ENCODE measurements at places on chromosomes 1 and 21.

- DNase-seq = no peak
Measured at GRCh38 chr1:156655151-156655903, 13.4 kb downstream of the BCAN start.

DNA sequence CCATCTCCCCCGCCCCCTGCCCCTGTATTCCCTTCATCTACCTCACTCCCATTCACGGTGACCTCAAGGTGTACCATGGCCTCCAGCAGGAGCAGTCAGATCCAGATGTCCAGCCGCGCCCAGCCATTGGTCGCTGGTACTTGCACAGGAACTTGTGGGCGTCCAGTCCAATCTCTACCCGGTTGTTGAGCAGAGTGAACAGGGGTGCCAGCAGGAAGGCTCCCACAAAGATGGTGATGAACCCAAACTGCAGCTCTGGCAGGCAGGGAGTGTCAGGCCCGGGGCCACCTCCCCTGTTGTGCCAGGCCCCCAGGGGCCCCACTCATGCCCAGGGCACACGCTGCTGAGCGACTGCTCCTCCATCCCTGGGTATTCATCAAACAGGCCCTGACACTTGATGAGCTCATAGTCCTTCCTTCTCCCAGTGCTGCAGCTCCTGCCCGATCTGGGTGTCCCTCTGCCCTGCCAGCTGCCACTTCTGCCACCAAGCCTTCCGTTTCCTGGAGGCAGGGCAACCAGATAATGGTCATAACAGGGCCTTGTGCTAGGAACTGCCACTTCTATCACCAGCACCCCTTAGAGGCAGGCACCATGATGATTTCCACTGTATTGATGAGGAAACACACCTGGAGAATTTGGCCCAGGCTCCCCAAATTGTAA is 5.7 kb upstream of the ARHGEF19 start:
- DNase-seq = no peak

DNA sequence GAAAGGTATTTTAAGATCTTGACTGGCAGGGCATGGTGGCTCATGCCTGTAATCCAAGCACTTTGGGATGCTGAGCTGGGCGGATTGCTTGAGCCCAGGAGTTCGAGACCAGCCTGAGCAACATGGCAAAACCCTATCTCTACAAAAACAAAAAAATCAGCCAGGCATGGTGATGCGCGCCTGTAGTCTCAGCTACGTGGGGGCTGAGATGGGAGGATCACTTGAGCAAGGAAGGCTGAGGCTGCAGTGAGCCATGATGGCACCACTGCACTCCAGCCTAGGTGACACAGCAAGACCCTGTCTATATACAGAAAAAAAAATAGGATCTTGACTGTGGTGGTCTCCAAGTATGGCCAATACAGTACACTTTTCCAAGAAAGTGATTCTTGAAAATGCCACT is 16.0 kb downstream of the ARID1A start:
- no peak for DNase-seq

DNA sequence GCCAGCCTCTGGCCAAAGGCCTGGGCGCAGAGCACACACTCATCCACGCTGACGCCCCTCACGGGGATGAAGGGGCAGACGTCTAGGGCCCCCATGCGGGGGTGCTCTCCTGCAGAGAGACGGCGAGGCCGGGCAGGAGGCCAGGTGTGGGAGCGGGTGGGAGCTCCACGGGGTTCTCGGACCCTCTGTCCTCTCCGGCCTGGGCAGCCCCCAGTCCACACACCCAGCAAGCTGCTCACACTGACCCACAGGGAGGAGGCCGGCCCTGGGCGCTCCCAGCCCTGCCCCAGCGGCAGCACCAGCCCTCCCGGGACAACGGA is 2.5 kb downstream of the FTCD start:
- DNase-seq = no peak

- no peak for DNase-seq
Measured at GRCh38 chr1:29757866-29758780, 521.8 kb downstream of the PTPRU start.

GRCh38 chr1:208093754-208094719 is 150.1 kb downstream of the PLXNA2 start:
- peak; percentile 54 for DNase-seq

DNA sequence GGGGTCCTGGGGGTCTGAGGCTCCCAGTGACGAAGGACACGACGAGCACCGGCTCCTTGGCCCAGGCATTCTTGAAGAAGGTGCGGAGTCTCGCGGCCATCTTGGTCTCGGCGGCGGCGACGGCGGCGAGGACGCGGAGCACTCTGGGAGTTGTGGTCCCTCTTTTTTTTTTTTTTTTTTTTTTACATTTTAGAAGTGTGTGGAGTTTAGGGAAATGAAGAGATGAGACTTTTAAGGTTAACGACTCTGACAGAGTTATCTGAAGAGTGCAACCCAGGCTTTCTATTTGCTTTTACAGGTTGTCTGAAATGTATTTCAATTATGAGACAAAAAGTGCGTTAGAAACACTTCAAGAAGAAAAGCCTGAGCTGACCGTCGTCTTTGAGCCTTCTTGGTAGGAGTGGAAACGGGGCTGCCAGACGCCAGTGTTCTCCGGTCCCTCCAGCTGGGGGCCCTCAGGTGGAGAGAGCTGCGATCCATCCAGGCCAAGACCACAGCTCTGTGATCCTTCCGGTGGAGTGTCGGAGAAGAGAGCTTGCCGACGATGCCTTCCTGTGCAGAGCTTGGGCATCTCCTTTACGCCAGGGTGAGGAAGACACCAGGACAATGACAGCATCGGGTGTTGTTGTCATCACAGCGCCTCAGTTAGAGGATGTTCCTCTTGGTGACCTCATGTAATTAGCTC is 9.7 kb downstream of the OR2B11 start:
- DNase-seq = peak; percentile 62

DNA sequence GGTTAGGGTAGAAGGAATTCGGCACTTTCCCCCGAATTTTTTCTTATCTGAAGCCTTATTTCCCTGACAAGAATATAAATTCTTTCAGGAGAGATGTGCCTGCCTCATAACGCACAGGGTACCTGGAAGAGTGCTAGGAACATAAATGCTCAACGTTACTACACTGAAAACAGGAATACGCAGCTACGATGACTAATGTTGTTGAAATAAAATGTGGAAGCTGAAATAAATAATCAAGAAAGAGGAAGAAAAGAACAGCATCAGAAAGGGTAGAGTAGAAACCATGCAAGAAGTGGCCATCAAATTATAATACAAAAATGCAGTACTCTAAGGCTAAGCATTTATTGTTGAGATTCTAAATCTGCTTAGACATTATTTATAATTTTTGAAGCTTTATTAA is 33.9 kb downstream of the SLC66A1 start:
- DNase-seq = no peak

DNA sequence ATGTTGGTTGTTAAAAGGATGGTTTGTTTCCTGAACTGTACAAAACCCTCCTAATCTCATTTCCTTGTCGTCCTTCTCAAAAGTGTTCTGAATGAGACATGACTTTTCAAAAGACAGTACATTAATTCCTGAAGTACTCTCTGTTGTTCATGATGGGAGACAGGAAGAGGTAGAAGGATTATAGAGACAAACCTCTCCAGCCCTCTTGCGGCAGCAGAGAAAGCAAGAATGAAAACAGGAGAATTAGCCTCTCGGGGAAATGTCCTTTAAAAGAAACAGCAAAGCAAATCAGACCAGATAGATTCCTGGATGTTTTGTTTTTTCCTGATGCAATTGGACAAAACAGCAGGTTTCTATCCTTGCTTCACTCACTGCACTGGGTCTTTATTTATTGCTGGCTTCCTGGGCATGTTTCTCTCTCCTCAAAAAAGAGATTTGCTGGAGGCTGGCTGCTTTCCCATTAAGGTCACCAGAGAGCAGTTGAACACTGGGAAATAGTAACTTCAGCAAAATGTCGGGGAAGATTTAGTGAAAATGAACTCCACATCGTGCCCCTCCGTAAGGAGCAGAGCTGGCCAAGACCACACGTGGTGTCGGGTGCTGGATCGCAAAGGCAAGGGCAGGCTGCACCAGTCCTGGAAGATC is 145.8 kb upstream of the SYT6 start:
- no peak for DNase-seq

- DNase-seq = no peak
Measured at GRCh38 chr1:48107516-48107915, 110.3 kb upstream of the TRABD2B start.

DNA sequence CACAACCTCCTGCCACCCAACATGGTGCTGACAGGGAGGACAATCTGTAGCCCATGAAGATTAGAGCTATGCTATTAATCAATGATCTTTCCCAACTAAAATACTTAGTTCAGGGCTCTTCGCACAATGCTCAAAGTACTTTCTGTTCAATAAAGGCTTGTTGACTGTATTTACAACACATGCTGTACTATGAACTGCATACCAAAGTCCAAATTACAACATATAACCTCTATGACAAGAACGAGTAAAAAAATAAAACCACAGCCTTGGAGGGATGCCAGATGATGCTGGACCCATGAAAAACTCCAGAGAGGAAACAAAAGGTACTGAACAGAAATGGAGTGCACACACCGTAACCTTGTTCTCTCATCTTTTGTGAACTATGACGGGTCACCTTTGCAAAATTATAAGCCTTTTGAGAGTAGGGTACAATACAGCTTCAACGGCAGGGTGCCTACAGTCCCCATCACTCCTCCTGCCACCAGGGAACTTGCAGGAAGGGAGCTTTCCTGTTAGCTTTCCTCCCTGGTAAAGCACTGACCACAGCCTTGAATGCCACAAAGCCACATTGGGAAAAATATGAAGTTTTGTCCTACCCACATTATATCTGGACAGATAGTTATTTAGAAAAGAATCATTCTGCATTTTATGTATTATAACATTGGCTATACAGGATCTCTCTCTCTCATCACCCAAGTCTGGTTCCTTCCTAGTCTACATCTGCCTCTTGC is 175.6 kb downstream of the NRIP1 start:
- no peak for DNase-seq

DNA sequence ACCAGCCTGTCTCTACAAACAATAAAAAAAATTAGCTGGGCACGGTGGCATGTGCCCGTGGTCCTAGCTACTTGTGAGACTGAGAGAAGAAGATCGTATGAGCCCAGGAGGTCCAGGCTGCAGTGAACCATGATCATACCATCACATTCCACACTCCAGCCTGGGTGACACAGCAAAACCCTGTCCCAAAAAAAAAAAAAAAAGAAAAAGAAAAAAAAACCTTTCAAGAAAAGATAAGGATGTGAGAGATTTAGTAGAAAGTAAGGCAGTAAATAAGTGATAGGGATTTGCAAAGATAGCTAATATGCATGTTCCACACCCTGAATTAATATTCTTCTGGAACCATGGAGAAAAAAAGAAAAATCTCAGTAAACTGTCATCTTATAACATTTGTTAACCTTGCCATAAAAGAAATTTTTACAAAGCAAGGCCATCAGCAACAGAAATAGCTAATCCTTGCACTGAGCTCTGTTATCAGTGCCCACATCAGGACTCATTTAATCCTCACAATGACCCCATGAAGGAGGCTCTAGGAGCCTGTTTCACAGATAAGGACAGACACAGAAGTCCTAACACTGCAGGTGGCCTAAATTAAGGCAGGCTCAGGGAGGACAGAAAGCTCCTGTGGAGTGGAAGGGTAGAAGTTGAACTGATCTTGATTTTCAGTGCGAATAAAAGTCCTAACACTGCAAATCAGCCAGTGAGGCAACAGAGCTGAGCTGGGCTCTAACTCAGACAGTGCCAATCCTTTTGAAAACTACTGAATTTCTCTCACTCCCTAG is 7.6 kb downstream of the GNB1 start:
- no peak for DNase-seq

GRCh38 chr21:43323244-43324005 is 103.5 kb downstream of the SIK1 start:
- no peak for DNase-seq

- no peak for DNase-seq
Measured at GRCh38 chr1:112544011-112544688, 35.4 kb downstream of the WNT2B start.

DNA sequence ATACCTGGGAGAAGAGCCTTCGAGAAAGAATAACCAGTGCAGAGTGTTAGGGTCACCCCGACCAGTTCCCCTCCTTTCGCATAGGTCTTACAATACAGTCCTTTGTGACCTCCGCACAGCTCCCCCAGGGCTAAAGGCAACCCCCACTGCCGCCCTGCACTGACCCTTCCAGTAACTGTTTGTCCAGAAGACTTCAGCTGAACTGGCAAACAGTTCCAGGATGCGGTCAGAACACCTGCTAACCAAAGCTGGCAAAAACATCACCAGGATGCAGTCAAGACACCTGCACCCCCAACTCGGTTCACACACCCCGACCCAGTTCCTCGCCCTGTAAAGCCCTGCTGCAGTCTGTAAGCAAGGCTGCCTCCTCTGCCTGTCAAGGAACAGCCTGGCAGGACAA is 6.4 kb upstream of the EVA1B start:
- no peak for DNase-seq

DNA sequence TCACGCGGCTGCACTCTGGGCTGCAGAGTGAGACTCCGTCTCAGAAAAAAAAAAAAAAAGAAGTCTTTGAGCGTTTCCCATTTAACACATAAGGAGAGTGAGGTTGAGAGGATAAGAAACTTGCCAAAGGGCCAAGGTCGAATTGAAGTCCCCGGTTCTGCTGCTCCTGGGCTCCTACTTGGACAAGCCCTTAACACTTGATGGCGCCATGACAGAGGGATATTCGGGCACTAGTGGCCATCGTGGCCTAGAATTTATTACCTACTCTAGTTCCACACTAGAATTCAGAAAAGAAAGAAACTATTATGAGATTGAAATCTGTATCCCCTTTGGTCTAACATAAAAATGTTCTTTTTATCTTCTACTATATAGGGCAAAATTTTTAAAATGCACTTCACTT is 65.7 kb upstream of the NEK2 start:
- DNase-seq = no peak

DNA sequence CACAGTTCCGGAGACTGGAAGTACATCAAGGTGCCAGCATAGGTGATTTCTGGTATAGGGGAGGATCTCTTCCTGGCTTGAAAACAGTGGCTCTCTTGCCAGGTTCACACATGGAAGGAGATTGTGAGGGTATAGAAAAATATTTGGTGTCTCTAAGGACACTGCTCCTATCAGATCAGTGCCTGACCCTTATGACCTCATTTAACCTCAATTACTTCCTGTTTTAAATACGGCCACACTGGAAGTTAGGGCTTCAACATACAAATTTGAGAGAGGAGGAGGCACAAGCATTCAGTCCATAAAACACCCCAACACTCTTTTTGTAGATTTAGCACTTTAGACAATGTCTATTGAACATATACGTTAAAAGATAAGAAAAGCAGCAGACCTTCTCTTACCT is 37.0 kb downstream of the COL6A1 start:
- no peak for DNase-seq
